ENCODE measurements at places on chromosomes 16 and 17.

GRCh38 chr17:43439041-43439440 is 40.2 kb downstream of the ARL4D start:
- no peak for DNase-seq

- no peak for DNase-seq
Measured at GRCh38 chr17:49941427-49941826, 27.6 kb upstream of the DLX4 start.

- no peak for DNase-seq
Measured at GRCh38 chr16:86555704-86556075, 655 bp upstream of the MTHFSD start.

- no peak for DNase-seq
Measured at GRCh38 chr17:34484193-34484733, 95.1 kb upstream of the TMEM132E start.

- no peak for DNase-seq
Measured at GRCh38 chr16:2148714-2149629, 547 bp downstream of the RAB26 start.

DNA sequence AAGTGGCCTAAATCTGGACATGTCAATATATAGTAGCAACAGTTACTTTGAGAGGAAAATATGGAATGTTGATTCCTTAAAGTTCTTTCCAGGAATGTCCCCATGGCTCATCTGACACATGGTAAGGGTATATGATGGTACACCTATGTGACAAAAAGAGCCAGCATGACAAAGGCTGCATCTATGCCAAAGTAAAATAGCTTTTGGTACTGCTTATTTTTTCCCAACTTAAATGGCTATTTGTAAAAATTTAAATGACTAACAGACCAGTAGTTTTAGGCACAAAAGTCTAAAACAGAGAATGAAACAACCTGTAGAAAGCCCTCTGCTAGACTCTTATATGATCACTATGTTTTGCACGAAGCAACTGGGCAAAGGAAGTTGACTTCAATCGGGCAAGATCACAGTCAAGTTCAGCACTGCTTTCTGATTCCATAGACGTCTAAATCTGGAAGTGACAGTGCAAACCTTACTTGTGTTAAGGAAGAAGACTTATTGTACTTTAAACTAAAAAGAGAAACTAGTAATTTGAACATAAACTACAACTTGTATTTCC is 135.1 kb downstream of the SKAP1 start:
- no peak for DNase-seq

GRCh38 chr17:69763503-69763902 is 311.5 kb upstream of the KCNJ16 start:
- no peak for DNase-seq

DNA sequence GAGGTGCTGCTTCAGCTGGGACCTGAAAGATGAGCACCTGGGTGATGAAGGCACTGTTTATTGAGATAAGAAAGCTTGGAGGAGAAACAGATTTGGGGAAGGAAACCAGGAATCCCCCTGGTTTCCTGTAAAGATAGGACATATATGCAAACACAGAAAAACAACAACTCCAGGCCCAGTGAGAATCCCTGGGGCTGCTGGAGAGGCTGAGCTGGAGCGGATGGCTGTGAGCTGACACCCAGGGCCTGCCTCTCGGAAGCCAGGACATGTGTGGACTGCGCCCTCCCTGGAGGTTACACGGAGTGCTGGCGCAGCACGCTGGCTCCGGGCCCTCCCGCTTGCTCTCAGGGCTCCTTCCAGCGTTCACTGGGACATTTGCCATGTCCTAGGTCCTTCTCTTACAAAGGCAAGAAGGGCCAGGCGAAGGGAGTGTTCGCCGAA is 57.5 kb downstream of the CYB5B start:
- no peak for DNase-seq

DNA sequence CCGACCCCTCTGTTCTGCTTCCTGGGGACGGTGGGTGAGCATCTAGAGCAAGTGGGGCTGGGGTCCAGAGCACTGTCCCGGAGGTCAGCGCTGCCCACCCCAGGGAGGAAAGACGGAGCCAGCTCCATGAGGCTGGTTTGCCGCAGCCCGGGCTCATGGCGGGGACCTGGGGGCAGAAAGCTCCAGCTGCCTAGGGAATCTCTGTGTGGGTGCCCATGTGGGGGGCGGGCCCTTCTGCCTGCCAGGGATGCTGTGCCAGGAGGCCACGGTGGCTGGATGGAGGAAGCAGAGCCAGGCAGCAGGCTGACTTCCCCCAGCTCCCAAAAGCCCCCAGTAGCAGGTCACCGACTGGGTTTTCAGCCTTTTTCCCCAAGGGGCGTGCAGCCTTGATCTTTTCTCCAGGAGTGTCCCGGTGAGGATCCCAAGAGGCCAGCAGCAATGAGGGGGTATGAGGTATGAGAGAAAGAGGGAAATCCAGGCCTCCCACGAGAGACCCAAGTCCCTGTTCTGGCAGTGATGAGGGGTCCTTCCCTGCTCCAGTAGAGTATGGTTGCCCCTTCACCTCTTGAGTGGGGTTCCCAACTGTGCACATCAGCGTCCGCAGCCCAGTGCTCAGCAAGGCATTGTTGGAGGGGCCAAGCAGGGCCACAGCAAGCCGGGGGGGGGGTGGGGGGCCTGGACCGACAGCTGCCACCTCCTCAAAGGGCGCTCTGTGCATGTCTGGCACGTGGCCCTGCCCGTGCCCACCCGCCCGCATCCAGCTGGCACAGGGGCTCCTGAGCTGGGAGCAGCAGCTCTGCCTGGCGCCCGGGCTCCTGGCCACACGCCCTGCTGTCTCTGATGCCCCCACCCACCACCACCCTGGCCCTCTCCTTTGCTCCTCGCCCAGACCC is 15.6 kb upstream of the BCAR1 start:
- DNase-seq: no peak

DNA sequence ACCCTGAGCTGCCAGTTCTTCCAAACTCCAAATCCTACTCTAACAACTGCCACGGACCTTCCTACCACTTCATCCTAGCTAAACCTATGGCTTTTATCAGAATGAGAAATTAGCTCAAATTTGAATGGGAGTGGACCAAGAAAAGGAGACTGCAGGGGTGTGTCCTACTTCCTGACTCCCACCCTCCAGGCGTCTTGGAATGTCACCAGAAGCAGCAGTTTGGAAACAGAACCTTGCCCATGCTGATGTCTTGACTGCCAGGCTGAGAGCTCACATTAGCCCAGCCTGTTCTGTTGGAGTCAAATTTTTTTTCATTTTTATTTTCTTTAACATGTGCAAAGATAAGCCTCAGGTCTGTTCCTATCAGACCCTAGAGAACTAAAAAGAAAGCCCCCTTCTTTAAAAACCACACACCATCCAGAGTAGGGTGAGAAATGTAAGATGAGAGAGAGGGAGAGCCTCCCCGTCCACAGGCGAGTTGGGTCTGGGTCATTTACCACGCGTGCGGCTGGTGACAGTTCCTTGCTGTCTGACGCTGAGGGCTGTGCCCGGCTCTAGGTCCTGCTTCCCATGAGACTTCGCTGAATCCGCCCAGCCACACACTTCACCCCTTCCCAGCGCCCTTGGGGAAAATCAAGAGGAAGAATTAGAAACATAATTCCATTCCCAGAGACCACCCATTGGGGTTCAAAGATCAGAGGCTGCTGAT is 54.3 kb downstream of the WNT3 start:
- DNase-seq: no peak

DNA sequence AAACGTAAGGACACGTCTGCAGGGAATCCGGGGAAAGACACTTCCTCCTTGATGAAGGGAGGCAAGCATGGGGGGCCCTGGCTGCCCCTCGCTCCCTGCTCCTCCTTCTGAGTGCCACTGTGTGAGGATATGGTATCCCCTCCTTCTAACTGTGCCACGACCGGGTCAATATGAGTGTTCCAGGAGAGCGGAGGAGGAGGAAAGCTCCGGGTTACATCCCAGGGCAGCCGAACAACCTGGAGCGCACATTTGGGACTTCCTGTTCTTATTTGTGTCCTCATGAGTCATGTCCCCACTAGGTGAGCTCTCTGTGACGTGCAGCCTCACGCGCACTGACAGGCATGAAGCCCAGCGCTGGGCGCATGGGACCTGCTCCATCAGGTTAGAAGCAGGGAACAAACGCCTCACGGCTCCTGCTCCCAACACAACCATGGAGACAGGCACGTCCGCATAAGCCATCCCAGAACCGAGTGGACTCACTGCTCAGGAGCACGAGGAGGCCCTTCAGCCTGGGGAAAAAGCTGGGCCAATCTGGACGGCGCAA is 92.9 kb upstream of the DNAH17 start:
- no peak for DNase-seq

- DNase-seq: peak; percentile 16
Measured at GRCh38 chr16:55035029-55035428, 104.4 kb downstream of the IRX5 start.

DNA sequence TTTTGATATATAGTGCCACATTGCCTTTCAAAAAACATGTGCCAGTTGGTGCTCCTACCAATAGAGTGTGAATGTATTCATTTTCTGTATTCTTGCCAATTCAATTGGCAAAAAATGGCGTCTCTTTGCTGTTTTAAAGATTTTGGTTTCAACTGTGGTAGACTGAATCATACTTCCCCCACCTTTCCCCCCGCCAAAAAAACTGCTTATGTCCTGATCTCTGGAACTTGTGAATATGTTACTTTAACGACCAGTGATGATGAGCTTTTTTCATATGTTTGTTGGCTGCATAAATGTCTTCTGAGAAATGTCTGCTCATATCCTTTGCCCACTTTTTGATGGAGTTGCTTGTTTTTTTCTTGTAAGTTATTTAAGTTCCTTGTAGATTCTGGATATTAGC is 325.1 kb upstream of the KCNJ16 start:
- no peak for DNase-seq

DNA sequence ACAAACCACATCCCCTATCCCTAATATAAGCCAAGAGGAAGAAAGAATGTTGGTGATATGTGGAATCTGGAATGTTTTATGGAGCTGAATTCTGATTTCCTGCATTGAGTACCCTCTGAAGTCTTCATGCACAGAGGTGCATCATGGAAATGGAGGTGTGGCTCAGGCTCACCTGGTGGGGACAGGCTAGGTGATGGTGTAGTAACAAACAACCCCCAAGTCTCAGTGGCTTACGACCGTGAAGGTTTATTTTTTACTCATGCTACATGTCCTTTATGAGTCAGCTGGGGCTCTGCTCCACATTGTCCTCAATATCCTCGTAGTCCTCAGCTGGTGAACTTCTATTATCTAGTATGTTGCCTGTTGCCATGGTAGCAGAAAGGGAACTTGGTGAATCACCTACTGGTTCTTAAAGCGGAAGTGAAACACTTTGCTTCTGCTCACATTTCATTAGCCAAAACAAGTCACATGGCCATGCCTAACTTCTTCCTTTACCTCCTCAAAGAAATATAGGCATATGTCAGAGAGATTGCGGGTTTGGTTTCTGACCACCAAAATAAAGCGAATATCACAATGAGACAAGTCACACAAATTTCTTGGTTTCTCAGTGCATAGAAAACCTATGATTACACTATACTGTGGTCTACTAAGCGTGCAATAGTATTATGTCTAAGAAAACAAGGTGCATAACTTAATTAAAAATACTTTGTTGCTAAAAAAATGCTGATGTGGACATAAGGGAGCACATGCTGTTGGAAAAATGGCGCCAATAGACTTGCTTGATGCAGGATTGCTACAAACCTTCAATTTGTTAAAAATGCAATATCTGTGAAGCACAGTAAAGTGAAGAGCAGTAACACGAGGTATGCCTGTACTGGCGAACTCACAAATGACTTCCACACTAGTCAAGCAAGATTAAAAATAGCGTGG is at the start of gene PMFBP1:
Gene PMFBP1, minus strand, starts transcription at position 51 of the 930 bp plus-strand sequence. CDS start 947 bp downstream, outside the sequence.
- peak; percentile 53 for DNase-seq

GRCh38 chr17:61411261-61412142 is 11.9 kb downstream of the TBX2 start:
- DNase-seq: no peak

DNA sequence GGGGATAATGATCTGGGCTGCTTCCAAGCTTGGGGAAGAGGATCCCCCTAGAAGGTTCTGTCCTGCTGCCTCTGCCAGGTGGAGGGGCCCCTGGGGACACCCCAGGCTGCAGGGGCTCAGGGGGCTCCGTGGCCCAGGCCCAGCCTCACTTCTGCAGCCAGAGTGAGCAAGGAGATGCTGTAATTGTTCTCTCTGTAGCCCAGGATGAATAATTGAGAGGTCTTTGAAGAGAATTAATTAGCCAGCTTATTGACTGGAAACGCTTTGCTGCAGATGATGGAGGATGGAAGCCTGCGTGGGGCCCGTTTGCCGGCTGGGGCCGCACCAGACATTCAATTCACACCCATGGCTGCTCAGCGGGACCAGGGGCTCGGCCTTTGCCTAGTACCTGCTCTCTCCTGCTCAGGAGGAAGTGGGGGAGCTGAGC is 38.5 kb downstream of the TMEM235 start:
- no peak for DNase-seq

- peak; percentile 72 for DNase-seq
Measured at GRCh38 chr16:2842340-2843000, 12.4 kb downstream of the ZG16B start.

- no peak for DNase-seq
Measured at GRCh38 chr17:36511216-36511615, 23.5 kb downstream of the MYO19 start.

GRCh38 chr16:55242667-55243066 is 81.3 kb upstream of the IRX6 start:
- no peak for DNase-seq

DNA sequence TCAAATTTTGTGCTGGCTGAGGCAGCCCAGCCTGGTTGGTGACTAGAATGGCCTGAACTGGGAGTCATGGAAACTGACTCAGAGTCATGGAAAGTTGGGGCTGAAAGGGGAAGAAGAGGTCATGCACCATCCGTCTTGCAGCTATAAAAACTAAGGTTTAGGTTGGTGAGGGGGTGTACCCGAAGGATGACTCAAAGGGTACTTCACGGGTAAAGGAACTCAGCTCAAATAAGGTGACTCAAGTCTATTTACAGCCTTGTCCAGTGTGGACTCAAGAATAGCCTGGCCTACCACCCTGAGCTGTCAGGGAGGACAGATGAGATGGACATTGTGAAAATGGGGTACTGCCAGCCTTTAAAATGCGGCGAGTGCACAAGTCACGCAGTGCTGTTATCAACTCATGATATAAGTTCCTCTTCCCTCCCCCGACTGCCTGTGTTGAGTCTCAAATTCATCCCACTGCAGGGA is 18.6 kb downstream of the CD300LB start:
- DNase-seq: no peak

- DNase-seq: no peak
Measured at GRCh38 chr16:79329166-79329521, 271.4 kb downstream of the MAF start.

- DNase-seq: no peak
Measured at GRCh38 chr17:41394254-41394996, 3.0 kb downstream of the KRT31 start.

DNA sequence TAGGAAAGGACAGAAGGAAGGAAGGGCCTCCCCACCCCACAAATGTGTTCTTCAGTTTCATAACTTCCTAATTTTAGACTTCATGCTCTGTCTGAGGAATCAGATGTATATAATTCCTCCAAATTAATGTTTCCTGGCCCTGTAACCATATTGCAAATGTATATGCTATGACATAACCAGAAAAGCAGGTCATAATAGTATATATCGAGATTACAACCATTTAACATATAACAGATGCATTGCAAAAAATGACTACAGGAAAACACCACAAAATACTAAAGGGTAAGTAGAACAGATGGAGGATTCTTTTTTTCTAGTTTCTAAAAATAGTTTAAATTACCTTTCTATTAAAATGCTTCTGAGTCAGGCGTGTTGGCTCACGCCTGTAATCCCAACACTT is 3.1 kb upstream of the EXOC7 start:
- no peak for DNase-seq

GRCh38 chr17:50265212-50265611 is 9.1 kb upstream of the TMEM92 start:
- DNase-seq: no peak

Data from GM19239 (cell line).